Panc1 (cell line): ENCODE measurements at places on chromosomes 1 and 21. TPM values are rescaled to one million over a fixed set of nuclear protein-coding genes. Genes with fewer than 3 reads are reported as not detected.

Gene NDUFS5
- total RNA-seq = 316 TPM

Gene SYCP1
- total RNA-seq = not detected

Gene DNM3
- 0.46 TPM for total RNA-seq

Gene SMCP
- total RNA-seq = not detected

Gene ACTL8
- total RNA-seq = not detected

Gene SLC44A5
- 0.18 TPM for total RNA-seq

Gene RORC
- total RNA-seq = not detected

Gene C1orf116
- 0.08 TPM for total RNA-seq

Gene CATSPERE
- 0.31 TPM for total RNA-seq

Gene FCRL3
- total RNA-seq = not detected
